ENCODE measurements at places on chromosomes 4 and X.

DNA sequence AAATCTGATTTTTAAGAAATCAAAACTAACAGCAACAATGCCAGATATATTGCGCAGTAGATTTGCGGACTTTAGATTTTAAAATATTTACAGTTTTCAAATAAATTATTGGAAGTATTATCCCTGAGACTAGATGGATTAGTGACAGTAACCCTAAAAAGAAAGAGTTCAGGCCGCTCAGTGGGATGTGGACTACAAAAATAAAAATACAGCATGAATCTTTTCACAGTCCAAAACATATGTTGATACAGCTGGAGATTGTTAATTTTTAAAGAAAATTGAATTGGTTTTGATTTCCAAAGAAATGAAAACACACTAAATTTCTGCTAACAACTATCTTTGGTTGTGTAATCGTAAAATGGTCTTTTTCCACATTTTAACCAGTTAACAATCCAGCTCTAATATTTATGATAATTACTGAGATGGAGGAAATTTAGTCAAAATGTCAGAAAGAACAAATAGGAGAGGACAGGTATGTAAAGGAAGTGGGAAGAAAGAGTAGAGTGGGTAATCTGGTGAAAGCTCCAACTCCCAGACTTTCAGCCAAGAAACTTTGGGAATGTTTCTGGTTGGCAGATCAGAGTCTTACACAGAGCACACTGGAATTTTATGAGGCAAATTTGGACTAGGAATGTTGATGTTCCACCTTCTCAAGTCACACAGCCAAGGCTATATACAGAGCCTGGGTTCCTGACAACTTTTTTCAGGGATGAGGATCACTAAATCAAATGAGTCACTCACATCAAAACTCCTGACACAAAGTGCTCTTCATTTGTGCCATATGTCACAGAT lies 15.1 kb downstream of the C4orf36 start:
- no peak for DNase-seq

DNA sequence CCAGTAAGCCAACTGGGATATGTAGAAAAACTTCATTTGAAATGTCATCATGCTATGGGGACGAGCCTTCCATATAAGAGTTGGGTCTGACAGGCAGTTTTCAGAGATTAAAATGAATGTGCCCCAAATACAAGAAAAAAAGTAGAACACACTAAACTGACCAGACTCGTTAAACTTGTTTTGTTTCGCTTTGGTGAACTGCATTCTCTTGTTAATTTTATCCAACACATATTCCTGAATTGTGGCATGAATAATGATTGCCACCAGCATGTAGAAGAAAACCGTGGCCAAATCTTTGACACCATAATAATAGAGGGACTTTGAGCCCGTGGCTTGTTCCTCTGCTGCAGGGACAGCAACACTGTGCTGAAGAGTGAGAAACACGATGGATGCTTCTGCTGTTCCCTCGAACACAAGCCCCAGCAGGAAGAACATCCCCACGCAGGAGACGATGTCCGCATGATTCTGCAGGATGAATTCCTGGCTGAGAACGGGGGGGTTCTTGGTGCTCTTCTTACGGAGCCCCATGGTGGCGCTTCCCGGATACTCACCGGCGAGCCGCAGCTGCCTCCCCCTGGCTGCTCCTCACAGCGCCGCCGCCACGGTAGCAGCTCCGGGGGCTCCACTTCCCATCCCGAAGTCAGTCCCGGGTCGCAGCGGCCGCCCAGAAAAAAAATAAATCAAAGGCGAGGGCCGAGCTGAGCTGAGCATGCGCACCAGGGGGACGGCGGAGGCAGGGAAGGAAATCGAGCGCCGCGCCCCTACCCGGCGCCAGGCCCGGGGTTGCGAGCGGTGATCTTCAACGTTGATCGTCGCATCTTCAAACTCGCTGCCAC lies at the start of gene TRAM1L1:
Gene TRAM1L1 (minus strand): TSS at position 711 of the 836 bp plus-strand sequence. CDS start 183 bp downstream, at position 528.
- DNase-seq = peak; percentile 47

DNA sequence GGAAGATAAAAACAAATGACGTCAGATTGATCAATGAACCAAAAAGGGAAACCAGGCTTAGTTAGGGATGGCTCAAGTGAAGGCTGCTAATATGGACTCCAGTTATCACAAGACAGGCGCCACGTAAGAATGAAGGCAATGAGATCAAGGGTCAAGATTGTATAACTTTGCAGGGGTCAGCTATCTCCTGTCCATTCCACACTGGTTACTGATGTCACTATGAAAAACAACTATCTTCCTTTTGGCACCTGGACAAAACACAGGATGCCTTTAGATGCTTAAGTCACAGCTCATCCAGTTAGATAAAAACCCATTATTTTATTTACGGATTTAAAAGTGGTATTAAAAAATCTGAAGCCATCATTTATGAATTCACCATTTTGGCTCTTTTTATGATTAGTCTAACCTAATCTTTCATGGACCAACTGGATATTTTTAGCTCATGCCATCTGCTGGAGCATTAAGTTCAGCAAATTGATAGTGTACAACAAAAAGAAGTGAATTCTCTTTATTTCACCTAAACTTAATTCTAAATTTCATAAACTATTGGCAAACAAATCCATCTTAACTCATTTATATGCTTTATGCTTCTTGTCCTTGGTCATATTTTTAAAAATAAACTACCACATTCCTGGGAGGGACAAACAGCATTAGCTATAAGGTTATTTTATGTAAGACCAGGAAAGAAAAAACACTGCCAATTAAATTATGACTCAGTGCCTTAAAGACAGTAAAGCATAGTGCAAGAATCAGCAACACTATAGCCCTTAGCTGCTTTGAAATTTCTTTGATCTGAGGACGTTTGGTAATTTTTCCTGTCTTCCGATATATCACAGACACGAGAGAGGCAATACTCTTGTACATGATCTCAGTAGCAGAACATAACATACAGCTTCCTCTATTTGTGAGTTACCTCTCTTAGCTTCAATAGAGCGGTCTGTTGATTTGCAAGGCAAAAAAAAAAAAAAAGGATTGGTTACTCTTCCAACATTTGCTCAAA lies 27.0 kb downstream of the DHX15 start:
- DNase-seq = no peak

DNA sequence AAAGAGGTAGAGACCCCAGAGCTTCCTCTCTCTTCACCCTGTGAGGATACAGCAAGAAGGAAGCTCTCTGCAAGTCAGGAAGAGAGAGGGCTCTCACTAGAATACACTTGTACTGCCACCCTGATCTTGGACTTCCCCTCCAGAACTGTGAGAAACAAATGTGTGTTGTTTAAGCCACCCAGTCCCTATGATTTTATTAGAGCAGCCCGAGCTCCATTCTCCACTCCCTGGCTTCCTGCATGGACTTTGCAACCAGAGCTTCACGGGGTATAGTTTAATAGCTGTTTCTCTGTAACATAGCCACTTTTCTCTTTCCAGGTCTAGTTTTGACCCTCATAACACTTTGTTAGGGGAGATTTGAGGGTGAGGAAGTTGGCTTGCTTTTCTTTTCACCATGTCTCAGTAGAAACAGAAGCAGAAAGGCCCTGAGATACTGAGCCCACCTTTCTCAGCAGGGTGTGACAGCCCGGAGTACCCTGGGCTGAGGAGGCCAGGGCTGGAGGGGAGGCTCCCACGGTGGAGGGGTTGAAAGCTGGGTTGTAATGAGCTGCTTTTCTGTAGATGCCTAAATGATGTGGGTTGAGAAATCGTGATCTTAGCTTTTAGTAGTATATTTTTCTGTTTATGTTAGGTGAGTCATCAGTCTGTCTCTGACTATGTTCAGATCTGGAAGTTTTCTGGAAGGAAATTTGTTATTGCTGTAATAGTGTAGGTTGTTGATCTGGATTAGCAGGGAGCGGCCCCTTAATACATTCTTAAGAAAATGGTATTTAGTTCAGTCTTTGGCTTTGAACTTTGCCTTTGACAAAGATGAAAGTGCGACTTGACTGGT lies 118.6 kb downstream of the PTTG2 start:
- DNase-seq = no peak

DNA sequence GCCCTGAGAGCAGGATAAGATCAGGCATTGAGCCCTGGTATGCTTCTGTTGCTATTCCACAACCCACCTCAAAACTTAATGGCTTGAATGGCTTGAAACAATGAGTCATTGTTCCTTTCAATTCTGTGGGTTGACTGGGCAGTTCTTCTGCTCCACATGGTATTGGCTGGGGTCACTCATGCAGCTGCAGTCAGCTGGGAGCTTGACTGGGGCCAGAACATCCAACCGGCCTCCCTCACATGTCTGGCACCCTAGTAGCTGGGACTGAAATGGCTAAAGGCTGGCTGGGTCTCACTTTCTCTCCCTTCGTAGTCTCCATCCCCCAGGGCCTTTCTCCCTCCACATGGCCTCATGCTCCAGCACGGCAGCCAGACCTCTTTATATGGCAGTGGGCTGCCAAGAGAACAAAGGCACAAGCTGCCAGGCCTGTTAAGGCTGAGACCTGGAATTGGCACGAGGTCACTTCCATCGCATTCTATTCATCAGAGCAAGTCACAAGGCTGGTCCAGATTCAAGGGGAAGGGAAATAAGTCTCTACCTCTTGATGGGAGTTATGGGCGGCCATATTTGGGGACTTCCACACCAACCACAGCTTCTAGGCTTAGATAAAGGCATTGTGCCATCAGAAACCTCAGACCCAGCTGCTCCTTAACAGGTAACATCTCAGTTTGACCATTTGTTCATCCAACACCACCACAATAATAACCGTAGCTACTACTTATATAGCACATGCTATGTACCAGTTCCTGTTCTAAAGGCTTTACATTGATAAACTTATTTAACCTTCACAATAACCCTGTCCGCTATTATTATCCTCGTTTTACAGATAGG lies 159.7 kb upstream of the ATP6AP2 start:
- no peak for DNase-seq

- DNase-seq = no peak
Observed at GRCh38 chr4:109214622-109215301, 87.7 kb downstream of the COL25A1 start.

DNA sequence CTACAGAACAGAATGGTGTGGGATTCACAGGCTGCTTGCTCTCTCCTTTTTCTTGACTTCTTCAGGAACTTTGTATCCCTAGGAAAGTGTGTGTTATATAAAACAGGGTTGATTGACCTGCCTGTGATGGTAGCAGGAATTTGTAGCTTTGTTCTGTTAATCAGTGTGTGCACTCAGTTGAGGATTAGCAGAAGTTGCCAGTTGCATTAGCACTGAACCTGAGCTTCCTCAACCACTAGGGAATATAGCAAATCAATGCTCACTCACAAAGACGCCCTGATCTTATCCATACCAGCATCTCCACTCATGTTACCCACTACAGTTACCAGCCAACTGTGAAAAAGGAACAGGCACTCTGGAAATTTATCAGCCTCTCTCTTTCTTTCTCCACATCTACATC lies 319.1 kb upstream of the EMCN start:
- DNase-seq = no peak

GRCh38 chr4:38902695-38903094 lies 35.1 kb downstream of the FAM114A1 start:
- DNase-seq = no peak

DNA sequence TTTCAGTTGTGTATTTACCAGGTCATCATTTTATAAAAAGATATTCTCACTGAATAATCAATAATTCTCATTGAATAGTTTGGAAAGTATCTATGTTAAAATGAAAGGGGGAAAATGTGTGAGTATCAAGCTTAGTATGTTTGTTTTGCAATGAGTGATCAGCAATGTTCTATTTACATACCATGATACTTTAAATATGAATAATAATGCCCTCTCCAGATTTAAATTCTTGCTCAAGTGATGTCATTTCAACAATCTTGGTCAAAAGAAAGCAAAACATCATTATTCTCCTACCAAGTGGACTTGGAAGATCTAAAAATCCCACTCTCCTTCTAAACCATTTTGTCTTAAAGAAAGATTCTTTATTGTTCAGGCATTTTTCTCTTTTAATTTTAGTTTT lies 42.1 kb upstream of the ANKRD50 start:
- DNase-seq = no peak

- DNase-seq = no peak
Observed at GRCh38 chrX:41377624-41378023, 43.7 kb downstream of the DDX3X start.

- DNase-seq = no peak
Observed at GRCh38 chrX:105552395-105552794, 269.9 kb upstream of the NRK start.

Measured in right renal cortex interstitium (tissue), 3 donors.